H9 (cell line): ENCODE measurements at places on chromosomes 12 and 14. TPM values are rescaled to one million over a fixed set of nuclear protein-coding genes. Genes with fewer than 3 reads are reported as not detected.

Gene OAS2
- total RNA-seq: not detected in 2 replicates

Gene MLF2
- total RNA-seq: 244 and 258 TPM in 2 replicates

Gene BRI3BP
- 10.5 and 11.3 TPM in 2 replicates for total RNA-seq

DNA sequence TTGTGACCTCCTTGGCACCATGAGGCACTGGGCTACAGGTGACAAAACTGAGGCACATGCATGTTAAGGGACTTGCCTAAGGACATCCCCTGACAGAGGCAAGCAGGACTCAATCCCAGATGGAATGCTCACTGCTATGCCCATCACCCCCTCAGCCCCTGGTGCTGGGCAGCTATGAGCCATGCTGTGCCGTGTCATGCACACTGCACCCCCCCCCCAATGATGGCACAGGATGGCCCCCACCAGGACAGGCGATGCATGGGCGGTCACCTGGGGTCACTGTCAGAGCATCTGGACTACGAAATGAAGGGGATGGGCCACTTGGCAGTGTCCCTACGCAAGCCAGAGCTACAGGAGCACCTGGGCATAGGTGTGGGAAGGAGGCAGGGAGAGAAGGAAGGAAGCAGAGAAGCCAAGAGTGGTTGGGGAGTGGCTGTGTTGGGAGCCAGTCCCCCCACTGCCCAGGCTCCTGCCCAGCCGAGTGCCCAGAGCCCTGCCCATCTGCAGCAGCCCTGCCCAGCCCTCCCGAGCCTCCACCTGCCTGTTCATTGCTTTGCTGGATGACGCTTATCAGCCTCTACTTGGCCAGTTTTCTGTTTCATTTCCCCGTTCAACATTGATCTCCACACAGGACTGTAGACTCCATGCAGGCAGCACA lies 84.9 kb upstream of the DIO3 start:
- no peak overlapping the region for H3K27ac ChIP-seq
- peak overlapping the region; percentile 50; the same call in 2 of the 3 replicates for H3K4me3 ChIP-seq
- H3K36me3 ChIP-seq: no peaks in the 10 kb centered on the region
- no peaks in the 10 kb centered on the region; the same call in 1 of the 2 replicates for H3K4me1 ChIP-seq

DNA sequence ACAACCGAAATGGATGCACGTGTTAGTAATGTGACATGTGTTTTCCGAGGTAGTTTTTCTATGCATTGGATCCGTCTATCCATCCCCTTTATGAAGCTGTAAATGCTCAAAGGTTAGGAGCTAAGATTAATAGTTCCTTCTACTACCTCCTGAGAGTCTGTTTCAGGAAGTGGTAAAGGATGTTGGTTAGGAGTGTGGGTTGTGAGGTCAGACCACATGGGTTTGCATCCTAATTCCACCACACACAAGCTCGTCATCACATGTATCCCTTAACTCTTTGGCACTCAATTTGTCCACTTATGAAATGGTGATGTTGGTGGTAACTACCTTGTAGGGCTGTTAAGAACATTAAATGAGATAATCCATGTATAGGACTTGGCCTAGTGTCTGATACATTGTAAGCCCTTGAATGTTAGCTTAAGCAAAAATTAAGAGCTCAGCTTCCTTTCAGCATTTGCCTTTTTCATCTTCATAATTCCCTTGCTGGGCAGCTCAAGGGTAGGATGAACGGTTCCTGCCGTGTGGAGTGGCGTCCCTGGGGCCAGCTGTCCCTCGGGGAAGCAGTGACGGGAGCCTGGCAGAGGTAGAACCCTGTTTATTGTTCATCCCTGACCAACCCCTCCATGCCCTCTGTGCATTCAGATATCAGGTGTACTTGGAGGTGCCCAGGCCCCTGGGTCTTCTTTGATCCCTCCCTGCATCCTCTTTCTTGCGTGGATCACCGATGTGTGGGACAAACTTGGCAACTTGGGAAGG lies 52.3 kb downstream of the TSPAN9 start:
- no peak overlapping the region for H3K27ac ChIP-seq
- no peaks in the 10 kb centered on the region for H3K27me3 ChIP-seq
- no peak for DNase-seq

GRCh38 chr14:99506276-99506675 lies 25.1 kb downstream of the CCNK start:
- H3K4me3 ChIP-seq: no peak overlapping the region
- H3K27ac ChIP-seq: no peak overlapping the region
- no peaks in the 10 kb centered on the region for H3K27me3 ChIP-seq
- peaks cover 31% of the 10 kb centered on the region; the same call in 2 of the 3 replicates for H3K36me3 ChIP-seq

DNA sequence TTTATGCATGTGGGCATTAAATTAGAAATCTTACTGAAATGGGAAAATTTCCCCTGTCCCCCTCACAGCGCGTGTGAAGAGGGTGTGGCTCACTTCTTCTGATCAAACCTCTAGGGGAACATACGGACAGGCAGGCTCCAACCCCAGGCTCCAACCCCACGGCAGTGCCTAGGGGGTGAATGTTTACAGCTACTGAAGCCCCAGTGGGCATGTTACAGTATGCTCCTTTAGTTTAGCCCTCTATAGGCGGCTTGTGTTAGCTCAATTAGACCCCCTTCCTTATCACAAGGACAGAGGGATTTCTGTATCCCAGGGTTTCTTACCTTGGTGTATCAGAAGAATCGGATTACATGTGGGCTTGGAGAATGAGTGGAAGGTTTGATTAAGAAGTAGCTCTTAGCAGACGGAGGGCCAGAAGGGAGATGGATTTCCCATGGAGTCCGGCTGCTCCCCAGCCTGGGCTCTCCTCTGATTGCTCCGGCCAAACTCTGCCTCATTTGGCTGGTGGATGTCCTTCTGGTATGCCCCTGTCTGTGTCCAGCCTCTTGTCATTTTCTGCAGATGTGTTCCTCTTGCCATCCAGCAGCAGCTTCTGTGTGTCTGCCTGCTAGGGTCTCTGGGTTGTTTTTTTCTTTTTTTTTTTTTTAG lies 223.7 kb downstream of the TMTC2 start:
- H3K27me3 ChIP-seq: no peaks in the 10 kb centered on the region
- H3K27ac ChIP-seq: no peak overlapping the region
- no peak overlapping the region for H3K4me3 ChIP-seq
- no peaks in the 10 kb centered on the region; the same call in 1 of the 2 replicates for H3K4me1 ChIP-seq
- peak; percentile 57 for DNase-seq

- peaks cover 3% of the 10 kb centered on the region; the same call in 1 of the 2 replicates for H3K4me1 ChIP-seq
- H3K36me3 ChIP-seq: no peaks in the 10 kb centered on the region
- no peak overlapping the region for H3K4me3 ChIP-seq
- no peaks in the 10 kb centered on the region for H3K27me3 ChIP-seq
- no peak overlapping the region for H3K27ac ChIP-seq
Measured at GRCh38 chr14:79091381-79091963, 921.3 kb downstream of the NRXN3 start.

GRCh38 chr12:47458279-47458678 lies 247.6 kb downstream of the RPAP3 start:
- no peak overlapping the region for H3K4me3 ChIP-seq
- H3K27me3 ChIP-seq: no peaks in the 10 kb centered on the region
- no peak overlapping the region for H3K27ac ChIP-seq
- DNase-seq: no peak
- H3K4me1 ChIP-seq: no peaks in the 10 kb centered on the region
- H3K36me3 ChIP-seq: peaks cover 9% of the 10 kb centered on the region

DNA sequence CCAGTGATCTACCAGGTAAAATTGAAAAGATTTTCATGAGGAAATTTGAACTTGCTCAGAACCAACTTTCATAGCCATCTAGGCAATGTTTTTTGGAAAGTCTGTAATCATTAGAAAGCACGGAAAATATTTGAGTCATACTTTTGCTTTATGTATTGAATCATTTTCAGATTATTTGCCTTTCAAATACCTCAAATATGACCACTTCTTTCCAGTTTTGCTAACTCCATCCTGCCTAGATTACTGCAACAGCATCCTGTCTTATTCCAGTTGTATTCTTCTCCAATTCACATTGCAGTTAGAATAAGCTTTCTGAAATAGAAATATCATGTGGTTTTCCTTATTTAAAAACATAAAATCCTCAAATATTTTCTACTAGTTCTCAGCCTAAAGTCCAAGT lies 239.8 kb upstream of the FAR2 start:
- H3K4me1 ChIP-seq: no peaks in the 10 kb centered on the region
- no peak overlapping the region for H3K27ac ChIP-seq
- H3K36me3 ChIP-seq: peaks cover 7% of the 10 kb centered on the region

DNA sequence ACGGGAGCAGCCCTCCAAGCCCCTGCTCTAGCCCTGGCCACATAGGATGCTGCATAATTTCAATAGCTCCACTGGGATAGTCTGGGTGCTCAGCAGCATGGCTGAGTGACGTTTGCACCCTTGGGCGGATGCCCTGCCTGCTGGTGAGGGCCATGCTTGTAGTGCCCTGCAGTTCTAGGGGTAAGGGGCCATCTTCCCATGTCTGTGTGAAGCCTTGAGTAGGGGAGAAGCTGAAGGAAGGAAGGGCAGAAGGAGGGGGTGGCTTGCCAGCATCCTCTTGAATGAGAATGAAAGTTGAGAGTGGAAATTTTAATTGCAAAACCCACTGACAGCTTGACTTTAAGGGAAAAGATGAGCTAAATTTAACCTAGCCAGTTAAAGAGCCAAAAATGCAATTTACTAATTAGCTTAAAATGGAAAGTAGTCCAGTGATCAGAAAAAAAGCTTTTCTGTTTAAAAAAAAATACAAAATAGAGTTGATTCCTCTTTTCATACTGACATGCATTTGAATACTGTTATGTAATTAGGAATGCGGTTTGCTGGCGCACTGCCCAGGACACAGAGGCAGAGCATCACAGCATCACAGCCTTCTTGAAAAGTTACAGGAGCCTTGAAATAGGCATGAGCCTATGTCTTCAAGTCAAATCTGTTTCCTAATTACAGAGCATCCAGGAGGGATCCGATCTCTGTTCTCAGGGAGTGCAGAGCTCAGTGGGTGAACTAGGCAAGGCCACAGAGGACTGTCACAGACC lies 18.5 kb upstream of the EML1 start:
- H3K4me1 ChIP-seq: peaks cover 17% of the 10 kb centered on the region; the same call in 1 of the 2 replicates
- DNase-seq: no peak
- no peak overlapping the region for H3K27ac ChIP-seq
- H3K4me3 ChIP-seq: no peak overlapping the region
- H3K27me3 ChIP-seq: no peaks in the 10 kb centered on the region; the same call in 1 of the 2 replicates

DNA sequence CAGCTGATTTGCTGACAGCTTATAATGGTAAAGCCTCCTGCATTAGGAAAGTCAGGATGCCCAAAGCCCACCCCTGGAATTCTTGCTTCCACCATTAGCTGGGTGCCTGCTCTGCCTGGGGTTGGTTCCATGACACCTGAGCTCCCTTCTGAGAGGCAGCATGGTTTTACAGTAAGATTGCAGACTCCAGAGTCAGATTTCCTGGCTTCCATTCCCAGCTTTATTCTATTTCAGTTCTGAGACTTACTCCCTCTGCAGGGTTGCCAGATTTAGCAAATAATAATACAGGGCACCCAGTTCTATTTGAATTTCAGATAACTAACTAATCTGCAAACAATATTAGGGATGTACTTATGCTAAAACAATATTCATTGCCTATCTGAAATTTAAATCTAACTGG lies 12.2 kb downstream of the STAB2 start:
- no peaks in the 10 kb centered on the region for H3K27me3 ChIP-seq
- no peaks in the 10 kb centered on the region for H3K36me3 ChIP-seq
- H3K27ac ChIP-seq: no peak overlapping the region
- H3K4me1 ChIP-seq: no peaks in the 10 kb centered on the region
- DNase-seq: no peak
